ENCODE measurements at places on chromosomes 13 and 19. TPM values are rescaled to one million over a fixed set of nuclear protein-coding genes. Genes with fewer than 3 reads are reported as not detected.

DNA sequence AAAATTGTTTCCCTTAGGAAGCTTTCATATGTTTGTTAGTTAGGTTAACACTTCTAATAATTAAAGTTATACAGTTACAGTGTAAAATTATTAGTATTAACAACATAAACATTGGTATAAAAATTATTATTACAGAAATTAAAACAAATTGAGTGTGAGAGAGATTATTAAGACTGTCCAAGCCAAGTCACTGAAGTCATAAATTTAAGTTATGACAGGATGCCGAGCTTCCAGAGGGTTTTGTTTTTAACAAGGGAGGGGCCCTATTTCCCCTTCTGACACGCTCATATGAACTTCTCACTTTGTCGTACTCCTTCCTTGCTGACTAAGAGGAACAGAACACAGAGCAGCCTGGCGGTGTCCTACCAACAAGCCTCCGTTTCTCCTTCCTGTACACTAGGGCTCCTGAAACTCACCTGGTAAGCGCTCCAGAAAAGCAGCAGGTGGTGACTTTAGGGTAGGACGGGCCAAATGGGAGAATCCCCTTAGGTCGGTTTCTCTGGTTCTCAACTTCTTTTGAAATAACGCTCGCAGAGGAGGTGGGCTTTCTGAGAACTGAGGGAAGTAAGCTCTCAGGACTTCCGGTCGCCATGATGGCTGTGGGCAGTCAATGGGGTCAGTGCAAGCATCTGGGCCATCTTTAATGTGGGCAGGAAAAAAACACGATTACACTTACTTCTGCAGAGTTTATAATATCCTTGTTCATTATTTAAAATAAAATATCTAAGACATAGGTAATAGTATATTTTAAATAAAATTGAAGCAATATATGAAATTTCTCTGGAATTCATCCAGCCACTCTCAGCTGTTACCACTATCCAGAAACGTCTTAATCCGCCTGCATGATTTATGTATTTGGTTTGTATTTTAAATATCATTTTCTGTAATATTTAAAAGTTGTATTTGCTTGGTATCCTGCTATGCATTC is at the start of gene CARD8:
Gene CARD8, minus strand, starts transcription at position 537 of the 928 bp plus-strand sequence. CDS start 14,892 bp downstream, outside the sequence.
- peak; percentile 70 for DNase-seq

- no peak for DNase-seq
These were observed 88.4 kb downstream of the SACS start for GRCh38 chr13:23344931-23345595.

GRCh38 chr13:41411522-41411921 is 45.8 kb upstream of the RGCC start:
- no peak for DNase-seq

DNA sequence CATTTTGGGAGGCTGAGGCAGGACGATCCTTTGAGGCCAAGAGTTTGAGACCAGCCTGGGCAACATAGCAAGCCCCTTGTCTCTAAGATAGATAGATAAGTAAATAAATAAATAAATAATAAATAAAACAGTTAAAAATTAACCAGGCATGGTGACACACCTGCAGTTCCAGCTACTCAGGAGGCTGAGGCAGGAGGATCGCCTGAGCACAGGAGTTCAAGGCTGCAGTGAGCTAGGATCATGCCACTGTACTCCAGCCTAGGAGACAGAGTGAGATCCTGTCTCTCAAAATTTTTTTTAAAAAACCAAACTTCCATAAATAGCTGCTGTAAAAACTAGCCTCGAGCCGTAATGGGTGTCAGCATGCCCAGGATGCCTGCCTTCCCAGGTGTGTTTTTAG is 14.4 kb upstream of the NAXD start:
- no peak for DNase-seq

GRCh38 chr13:19057588-19058340 is 123.9 kb downstream of the TUBA3C start:
- DNase-seq: no peak

DNA sequence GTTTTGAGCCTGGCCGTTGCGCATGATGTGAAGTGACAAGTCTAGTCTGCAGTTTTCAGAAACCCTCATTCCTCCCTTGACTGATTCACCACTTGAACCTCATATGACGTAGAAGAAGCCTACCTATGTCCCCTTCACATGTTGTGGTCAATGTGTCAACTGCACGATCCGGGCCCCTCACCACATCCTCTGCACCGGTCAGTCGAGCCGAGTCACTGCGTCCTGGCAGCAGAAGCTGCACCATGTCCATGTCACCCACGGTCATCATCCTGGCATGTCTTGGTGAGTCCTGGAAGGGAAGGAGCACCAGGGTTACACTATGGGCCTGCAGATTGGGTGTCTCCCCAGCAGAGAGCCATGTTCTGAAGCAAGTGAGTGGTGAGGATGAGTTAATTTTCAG is at the start of gene KIR2DL4:
Gene KIR2DL4, plus strand, starts transcription at position 201 of the 400 bp plus-strand sequence. Its CDS starts 42 bp downstream, at position 243.
- DNase-seq: no peak

GRCh38 chr13:110102053-110102452 is 204.9 kb downstream of the COL4A1 start:
- no peak for DNase-seq

GRCh38 chr19:15449620-15450527 is at the start of gene WIZ:
Gene WIZ (minus strand): TSS chr19:15449956. CDS start chr19:15448307, 1,649 bp downstream.
- no peak for DNase-seq

DNA sequence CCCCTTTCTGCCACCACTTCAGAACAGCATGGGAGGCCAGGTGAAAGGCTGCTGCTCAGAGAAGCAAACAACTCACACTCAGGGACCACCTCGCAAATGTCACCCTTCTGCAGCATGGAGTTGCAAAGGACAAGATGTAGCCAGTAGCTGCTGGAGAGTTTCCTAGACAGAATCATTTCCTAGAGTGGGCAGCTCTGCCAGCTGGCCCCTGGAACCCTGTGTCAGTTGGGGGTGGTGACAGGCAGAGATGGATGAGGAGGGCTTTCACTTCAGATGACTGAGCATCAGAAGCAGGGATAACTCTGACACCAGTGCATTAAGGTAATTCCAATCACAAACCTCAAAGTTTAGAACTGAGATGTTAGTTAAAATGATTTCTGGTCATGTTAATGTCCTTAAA is 34.4 kb upstream of the EPHX3 start:
- no peak for DNase-seq

DNA sequence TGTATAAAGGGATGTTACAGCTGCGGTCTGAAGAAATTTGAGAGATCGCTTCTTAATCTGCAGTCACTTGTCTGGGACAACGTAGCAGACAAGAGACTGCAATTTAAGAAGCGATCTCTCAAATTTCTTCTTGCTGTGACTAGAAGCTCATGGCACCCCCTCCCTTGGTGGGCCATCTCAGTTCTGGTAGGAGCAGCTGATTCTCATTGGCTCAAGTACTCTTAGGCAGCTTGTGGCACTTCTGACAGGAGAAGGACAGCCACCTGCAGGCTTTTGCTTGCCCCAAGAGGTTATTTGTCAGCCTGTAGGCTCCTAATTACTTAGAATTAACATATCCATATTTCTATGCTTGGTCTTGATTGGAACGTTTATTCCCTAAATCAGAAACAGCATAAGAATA is 503.0 kb downstream of the DCT start:
- no peak for DNase-seq

DNA sequence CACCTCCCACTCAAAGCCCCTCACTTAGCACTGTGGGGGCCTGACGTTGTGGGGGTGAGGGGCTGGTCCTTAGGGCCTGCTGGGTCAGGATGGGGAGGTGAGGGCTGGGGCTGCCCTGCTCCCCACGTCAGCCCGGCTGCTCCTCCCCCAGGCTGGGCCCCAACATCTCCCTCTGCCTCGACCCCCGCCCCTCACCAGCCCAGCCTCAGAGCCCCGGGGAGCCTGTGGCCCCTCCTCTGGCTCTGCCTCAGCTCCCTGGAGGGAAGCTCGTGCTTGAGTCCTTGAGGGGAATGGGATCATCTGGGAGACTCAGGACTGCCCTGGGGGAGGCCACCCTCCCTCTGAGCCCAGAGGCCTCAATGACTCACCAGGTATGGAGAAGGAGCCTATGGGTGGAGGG is 6.8 kb downstream of the LILRA4 start:
- no peak for DNase-seq

The NLRP7 gene
- not detected for total RNA-seq

DNA sequence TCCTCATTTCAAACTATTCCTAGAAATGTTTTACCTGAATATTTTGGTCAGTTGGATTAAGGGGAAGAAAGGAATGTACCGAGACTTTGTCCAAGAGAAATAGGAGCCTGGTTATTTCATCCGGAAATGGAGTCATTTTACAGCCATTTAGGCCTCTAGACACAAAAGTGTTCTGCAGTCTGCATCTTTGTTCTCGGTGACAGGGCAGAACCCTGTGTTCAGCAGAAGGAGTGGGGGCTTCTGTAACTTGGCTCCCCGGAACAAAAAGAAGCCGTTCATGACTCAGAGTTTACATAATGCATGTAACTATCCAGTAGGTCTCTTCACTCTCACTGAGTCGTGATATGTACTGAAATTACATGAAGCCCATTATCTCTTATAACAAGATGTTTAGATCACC is 21.6 kb upstream of the FNDC3A start:
- DNase-seq: no peak

- DNase-seq: no peak
These were observed 410.7 kb downstream of the GPC5 start for GRCh38 chr13:91809161-91809560.

- DNase-seq: no peak
These were observed 253.7 kb downstream of the KCTD12 start for GRCh38 chr13:76632401-76633044.

GRCh38 chr13:100608906-100609305 is 20.3 kb upstream of the GGACT start:
- no peak for DNase-seq

The FFAR2 gene
- total RNA-seq: not detected

GRCh38 chr19:3969435-3970312 is 1.2 kb downstream of the DAPK3 start:
- DNase-seq: no peak

The LYPD5 gene
- total RNA-seq: not detected

The TEX26 gene
- not detected for total RNA-seq

GRCh38 chr13:37959284-37959683 is 89.7 kb upstream of the TRPC4 start:
- DNase-seq: no peak

GRCh38 chr19:4445963-4446703 is 11.5 kb downstream of the UBXN6 start:
- DNase-seq: no peak

The C19orf73 gene
- total RNA-seq: 2.7 TPM

The KANK3 gene
- 0.29 TPM for total RNA-seq

The GJA3 gene
- total RNA-seq: 0.14 TPM

DNA sequence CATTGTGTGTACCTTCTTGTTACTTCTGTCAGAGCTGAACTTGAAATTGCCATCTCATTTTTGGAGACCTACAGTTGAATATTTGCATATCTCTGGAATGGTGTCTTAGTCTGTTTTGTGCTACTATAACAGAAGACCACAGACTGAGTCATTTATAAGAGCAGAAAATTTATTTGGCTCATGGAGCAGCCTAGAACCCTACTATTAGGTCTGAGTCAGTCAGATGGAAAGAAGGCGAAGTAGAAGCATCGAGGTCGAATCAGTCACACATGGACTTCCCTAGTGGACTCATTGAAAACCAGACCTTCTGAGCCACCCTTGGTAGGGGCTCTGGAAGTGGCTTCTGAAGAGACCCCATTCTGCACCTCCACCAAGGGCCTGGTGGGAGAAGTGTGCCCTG is 33.9 kb upstream of the TPT1 start:
- no peak for DNase-seq

DNA sequence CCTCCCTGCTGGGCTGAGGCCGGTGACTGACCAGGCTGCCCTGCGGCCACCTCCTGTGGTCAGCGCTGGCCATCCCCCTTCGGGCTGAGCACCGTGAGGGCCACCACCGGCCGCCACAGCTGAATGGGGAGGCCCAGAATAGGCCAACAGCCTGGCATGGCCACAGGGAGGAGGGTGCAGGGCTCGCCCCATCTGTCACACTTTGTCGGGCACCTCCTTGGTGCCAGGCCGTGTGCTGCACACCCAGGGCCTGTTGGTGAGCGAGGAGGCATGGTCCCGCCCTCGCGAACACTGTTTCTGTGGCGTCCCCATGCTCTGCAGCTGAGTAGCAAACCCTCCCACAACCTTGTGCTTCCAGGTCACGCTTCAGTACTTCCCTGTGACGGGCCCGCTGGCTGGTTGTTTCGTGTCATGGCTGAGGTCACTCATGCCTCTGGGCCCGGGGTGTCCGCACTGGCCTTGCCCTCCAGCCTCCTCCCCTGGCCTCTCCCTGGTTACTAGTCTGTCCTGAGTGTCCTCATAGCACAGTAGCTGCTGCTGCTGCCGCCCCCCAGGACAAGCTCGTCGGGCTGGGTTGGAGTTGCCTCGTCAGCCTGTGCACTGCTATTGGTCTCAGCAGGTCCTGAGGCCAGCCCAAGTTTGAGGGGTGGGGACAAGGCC is 15.2 kb downstream of the EPN1 start:
- DNase-seq: no peak

The ZNF324B gene
- total RNA-seq: 0.98 TPM

DNA sequence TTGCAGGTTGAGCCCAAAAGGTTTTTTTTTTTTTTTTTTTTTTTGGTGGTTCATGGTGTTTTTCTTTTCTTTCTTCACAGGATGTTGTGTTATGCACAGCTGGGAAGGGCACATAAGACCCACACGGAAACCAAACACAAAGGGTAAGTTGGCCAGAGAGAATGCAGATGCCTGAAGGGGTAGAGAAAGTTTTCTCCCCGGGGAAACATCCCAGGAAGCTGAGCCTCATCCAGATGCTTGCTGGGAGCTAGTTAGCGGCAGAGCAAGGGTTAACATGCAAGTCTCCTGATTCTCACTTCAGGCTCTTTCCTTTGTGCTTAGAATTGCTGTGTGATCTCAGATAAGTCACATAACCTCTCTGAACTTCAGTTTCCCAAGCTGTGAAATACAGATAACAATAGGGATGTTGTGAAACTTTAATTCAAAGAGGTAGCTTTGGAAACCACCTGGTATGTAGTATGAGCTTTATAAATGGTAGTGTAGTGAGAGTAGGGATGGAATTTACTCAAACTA is 3.1 kb downstream of the ADGRE1 start:
- no peak for DNase-seq

DNA sequence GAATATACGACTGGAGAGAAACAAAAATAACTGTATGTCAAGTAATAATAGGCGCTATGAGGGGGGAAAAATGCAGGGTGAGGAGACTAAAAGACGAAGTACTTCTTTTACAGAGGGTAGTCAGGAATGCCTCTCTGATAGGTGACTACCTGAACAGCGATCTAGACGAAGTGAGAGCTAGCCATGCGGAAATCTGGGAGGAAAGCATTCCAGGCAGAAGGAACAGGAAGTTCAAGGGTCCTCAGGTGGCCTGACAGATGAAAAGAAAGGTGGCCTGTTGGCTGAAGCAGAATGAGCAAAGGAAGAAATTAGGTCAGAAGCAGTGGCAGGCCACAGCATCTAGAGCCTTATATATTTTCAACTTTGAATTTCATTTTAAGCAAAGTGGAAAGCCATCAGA is 13.3 kb downstream of the ZDHHC20 start:
- DNase-seq: no peak

All from epithelial cell of proximal tubule (primary cell).